ENCODE measurements at places on chromosomes 3 and 15.

GRCh38 chr3:124621498-124621897 is 108.8 kb upstream of the UMPS start:
- peak; percentile 13 for DNase-seq

- DNase-seq = no peak
These were observed 27.0 kb downstream of the CTSH start for GRCh38 chr15:78917888-78918287.

DNA sequence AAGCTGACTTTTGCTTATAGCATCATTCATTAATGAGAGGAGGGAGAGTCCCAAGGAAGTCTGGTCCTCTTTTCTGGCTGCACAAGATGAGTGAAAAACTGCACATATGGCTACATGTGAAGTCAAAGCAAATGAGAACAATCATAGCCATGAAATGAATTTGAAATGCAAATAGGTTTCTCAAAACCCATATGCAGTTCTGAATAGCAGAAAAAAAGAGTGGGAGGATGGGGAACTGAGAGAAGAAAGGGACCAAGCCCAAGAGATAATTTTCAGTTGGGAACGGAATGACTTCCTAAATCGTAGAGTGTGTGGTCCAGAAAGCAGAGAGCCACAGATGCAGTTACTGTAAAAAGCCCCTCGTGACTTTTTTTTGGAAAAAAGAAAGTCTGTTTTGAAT is 66.3 kb downstream of the GTPBP8 start:
- DNase-seq = no peak

- no peak for DNase-seq
These were observed 163.9 kb downstream of the PEX5L start for GRCh38 chr3:179872842-179873241.

DNA sequence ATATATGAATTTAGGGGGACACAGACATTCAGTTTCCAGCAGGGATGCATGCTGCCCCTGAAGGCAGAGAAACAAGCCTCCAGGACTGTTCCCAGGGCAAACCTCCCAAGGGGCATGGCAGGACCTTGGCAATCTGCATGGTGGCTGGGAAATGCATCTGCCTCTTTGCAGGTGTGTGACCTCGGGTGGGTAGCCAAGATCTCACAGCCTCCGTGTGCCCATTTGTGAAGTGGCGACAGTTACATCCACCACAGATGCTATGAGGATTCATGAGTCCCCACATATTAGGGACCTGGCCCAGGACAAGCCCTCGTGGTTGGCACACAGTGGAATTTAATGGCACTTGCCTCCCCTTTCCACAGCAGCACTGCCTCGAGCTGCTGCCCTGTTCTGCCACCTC is 29.9 kb downstream of the SLC28A1 start:
- DNase-seq = no peak

DNA sequence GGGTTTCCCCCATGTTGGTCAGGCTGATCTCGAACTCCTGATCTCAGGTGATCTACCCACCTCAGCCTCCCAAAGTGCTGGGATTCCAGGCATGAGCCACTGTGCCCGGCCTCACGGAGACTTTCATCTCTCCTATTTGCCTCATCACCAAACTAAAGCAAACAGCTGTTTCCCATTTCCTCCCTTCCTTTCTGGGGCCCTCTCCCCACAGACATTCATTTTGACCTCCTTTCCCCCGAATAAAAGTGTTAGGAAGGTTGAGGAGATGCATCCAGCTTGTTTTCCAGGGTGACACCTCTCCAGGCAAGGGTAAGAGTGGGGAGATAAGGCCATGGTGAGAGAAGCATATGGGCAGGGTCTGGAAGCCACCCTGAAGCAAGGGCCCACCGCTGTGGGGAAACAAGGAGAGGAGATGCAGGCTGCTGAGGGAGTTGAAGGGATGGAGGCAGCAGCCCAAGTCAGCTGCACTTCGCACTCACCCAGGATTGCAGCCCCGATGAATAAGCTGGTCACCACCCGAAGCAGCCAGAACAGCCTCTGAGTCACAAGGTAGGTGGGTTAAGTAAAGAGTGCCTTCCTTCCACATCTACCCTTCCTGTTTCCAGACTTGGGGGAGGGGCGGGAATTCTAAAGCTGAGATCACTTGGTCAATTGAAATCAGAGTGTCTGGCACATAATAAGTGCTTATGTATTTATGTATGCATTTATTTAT is 7.7 kb downstream of the DUOXA2 start:
- DNase-seq = peak; percentile 76

DNA sequence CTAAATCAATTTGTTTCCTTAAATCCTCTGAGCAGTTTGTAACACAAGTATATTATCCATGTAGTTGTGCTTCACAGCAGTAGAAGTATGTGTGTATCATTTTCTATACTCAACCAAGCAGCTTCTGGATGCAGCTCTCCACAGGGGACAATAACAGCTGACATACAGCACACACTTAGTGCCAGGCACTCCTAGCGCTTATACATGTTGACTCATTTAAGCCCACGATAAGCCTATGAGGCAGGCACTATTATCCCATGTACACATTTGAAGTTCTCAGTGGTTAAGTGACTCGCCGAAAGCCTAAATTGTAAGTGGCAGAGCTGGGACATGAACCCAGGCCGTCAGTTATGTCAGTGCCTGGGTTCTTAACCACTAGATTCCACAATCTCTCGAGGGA is 20.3 kb upstream of the LPP start:
- DNase-seq = peak; percentile 83

- no peak for DNase-seq
These were observed 471.2 kb downstream of the NR2F2 start for GRCh38 chr15:96801576-96802150.

GRCh38 chr3:173255555-173255954 is 114.5 kb upstream of the SPATA16 start:
- no peak for DNase-seq

GRCh38 chr3:142088522-142088921 is 60.8 kb downstream of the TFDP2 start:
- peak; percentile 4 for DNase-seq

DNA sequence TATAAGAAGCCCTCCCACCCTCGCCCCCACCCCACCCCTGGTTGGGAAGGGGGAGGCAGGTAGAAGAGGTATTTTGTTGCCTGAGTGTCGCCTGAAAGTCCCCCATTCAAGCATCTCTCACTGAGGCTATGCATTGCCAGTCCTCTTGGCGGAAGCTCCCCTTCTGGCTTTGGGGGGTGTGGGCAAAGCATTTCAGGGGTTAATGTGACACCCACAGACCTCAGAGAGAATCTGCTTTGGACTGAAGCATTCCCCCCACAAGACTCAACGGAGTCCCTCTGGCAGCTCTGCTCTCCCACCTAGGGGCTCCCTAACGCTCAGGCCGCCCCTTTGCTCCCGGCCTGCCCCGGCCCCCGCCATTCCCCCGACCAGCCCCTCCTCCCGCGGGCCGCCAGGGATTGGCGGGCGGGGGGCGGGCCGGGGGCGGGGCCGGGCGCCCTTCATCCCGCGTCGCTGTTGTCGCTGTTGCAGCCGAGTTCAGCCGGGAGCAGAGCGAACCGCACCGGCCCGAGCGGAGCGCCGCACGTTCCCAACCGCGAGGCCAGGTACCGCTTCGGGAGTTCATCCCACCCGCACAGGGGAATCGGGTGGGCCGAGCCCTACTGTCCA is at the start of gene SLC38A3:
SLC38A3 (plus strand) TSS at position 468 of the 609 bp plus-strand sequence. CDS start 8,929 bp downstream, outside the sequence.
- no peak for DNase-seq

DNA sequence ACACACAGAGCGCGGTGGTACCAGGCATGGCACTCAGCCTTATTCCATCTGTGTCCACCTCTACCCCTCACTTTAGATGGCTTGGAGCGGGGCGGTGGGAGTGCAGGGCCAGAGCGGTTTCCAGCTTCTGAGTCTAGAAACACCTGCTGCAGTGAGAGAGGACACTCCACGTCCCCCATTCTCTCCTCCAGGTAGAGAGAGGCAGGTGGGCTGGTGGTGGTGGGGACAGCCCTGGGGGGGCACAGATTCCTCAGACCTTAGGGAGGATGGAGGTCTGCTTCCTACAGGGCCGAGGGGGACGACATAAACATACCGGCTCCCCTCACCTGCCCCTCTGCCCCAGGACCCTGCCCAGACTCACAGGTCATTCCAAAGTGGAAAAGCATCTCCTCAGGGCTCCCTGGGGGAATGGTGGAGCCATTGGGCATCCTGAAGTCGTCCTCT is 40.4 kb downstream of the MUC20 start:
- DNase-seq = no peak

DNA sequence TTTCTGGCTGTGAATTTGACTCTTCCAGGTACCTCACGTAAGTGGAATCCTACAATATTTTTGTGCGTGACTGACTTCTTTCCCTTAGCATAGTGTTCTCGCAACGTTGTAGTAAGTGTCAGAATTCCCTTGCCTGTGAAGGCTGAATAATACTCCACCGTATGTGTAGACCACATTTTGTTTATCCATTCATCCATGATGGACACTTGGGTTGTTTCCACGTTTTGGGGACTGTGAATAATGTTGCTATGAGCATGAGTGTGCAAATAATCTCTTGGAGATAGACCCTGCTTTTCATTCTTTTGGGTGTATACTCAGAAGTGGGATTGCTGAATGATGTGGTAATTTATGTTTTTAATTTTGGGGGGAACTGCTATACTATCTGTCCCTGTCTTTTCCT is 82.2 kb downstream of the APBA2 start:
- DNase-seq = no peak

- no peak for DNase-seq
These were observed 10.8 kb upstream of the NANOGP8 start for GRCh38 chr15:35095941-35096340.

GRCh38 chr3:54434756-54435155 is 312.4 kb downstream of the CACNA2D3 start:
- DNase-seq = no peak

GRCh38 chr15:86384186-86384585 is 304.5 kb downstream of the AGBL1 start:
- no peak for DNase-seq

GRCh38 chr3:53493595-53493962 is 832 bp upstream of the CACNA1D start:
- no peak for DNase-seq

DNA sequence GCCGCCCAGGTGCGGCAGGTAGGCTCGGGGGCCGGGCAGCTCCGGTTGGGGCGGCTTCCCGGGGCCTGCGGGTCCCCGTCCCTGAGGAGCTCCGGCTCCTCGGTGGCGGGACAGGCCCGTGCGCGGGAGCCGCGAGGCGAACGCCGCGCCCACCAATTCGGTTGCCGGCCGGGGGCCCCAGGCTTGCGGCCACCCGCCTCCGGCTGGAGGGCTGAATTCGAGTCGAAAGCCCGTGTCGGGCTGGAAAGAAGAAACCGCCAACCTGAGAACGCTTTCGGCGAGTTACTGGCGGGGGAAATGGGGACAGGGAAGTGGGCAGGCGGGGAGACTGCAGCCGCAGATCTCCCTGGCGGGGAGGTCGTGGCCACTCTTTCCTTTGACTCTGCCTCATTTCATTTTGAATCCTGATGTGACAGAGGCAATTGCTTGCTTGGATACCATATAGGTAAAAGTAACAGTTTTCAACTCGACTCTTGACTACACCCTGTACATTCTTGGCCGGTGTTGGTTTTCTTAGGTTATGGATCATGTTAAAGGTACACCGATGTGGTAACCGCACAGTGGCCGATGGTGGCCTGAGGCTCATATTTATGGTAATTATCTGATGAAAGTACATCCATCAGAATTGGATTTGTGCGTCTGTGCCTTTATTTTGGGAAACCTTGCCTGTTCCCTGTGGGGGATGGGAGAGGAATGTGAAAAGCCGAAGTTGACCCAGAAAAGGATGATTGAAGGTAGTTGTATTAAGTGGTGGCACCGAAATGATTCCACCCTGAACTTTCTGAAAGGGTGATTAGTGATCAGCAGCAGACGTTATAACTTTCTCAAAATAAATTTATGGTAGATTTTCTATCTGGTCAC is 1.7 kb downstream of the B3GNT5 start:
- peak; percentile 22 for DNase-seq

DNA sequence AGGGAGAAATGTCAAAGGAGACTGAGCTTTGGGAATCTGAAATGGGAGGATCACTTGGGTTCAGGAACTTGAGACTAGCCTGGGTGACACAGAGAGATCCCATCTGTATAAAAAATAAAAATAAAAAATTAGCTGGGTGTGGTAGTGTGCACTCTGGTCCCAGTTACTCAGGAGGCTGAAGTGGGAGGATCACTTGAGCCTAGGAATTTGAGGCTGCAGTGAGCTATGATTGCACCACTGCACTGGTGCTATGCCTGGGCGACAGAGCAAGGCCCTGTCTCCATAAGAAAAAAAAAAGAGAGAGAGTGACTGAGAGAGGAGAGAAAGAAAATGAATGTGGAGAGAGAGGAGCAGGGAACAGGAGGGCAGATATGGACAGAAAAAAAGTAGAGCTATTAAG is 72.8 kb downstream of the SENP2 start:
- DNase-seq = peak; percentile 42

DNA sequence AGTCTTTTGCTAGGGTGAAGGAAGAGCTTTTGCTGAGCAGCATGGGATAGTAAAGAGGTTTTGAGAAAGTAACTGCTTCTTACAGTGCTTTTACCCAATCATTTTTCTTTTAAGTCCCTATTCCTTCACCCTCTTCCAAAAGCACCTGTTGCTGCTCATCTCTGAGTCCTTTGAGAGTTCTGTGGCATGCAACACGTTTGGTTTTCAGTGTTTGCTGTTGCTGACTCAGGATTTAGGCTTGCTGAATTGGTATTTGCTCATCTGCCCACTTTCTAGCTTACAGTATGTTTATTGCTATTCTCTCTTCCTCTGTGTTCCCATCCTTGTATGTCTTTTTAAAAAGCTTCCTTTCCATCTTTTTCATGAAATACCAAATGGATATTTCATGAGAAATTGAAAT is 55.9 kb upstream of the THRB start:
- DNase-seq = peak; percentile 17

DNA sequence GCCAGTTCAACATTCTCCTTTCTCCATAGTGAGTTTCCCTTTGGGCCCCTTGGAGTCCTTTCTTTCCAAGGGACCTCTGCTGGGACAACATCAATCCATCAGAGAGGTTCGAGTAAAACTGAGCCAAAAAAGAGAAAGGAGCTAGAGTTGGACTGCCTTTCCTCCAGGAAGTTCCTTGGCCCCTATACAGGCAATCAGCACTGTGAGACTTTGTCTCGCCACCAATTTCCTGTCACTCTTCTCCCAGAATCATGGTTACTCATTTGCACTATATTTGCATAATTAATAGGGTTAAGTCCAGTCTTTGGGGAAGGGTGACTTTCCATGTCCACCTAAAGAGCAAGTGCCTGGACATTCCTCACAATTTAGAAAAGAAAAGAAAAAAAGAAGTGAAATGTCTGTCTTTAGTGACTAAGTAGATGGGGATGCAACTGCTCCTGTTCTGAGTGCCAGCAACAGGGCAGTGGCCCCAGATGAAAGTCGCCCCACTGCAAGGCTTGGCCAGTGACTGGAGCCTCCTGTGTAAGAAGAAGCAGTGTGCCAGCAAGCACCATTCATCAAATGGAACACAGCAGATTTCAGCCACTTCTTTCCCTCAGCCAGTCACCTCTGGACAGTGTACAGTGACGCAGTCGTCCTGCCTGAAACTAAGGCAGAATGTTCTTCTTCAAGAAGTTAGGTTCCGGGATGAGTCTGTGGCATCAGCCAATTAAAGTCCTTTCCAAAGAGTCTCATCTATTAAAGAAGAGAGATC is 91.6 kb downstream of the FSIP1 start:
- DNase-seq = no peak

- DNase-seq = peak; percentile 71
These were observed 7.2 kb downstream of the HERC1 start for GRCh38 chr15:63826528-63826927.

GRCh38 chr3:67719333-67719732 is 64.9 kb upstream of the SUCLG2 start:
- DNase-seq = peak; percentile 58

Measured in choroid plexus epithelial cell (primary cell).